ENCODE measurements at places on chromosomes 6 and 20. TPM values are rescaled to one million over a fixed set of nuclear protein-coding genes. Genes with fewer than 3 reads are reported as not detected.
A peak's percentile ranks its signal among the peaks of the same experiment; 100 is the strongest.

Gene NKAPL
- 0.22 TPM for total RNA-seq

Gene KCNK17
- total RNA-seq: not detected

Gene CGAS
- total RNA-seq: 49.3 TPM

Gene MPIG6B
- total RNA-seq: not detected

Gene KCNK16
- not detected for total RNA-seq

Gene SEMG1
- total RNA-seq: not detected

- H3K4me1 ChIP-seq: peaks cover 6% of the 10 kb centered on the region
- no peak overlapping the region for H3K27ac ChIP-seq
- H3K4me3 ChIP-seq: no peak overlapping the region
- DNase-seq: no peak
Observed at GRCh38 chr6:11217360-11218101, 14.9 kb downstream of the NEDD9 start.

GRCh38 chr6:110514818-110515217 is 38.4 kb upstream of the SLC22A16 start:
- no peak for DNase-seq
- H3K36me3 ChIP-seq: no peaks in the 10 kb centered on the region
- H3K27me3 ChIP-seq: no peaks in the 10 kb centered on the region

DNA sequence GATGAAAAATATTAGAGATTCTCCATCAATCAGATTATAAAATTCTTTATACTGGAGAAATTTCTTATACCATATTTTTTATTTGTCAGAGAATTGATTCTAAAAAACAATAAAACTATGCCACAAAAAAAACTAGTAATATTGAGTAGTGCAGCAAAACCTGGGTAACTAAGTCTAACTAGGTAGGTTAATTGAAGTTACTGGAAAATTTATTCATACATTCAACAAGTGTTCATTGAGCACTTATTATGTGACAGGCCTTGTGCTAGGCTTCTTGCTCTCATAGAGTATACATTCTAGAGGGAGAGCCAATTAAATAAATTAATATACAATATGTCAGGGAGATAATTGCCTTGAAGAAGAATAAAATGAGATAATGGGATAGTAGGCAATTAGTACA is 189.4 kb downstream of the EYA4 start:
- no peaks in the 10 kb centered on the region for H3K36me3 ChIP-seq
- H3K4me3 ChIP-seq: no peak overlapping the region
- DNase-seq: no peak
- no peaks in the 10 kb centered on the region for H3K4me1 ChIP-seq

- no peaks in the 10 kb centered on the region for H3K36me3 ChIP-seq
- no peak overlapping the region for H3K27ac ChIP-seq
- H3K27me3 ChIP-seq: no peaks in the 10 kb centered on the region
Observed at GRCh38 chr6:122008101-122008999, 391.1 kb upstream of the HSF2 start.

DNA sequence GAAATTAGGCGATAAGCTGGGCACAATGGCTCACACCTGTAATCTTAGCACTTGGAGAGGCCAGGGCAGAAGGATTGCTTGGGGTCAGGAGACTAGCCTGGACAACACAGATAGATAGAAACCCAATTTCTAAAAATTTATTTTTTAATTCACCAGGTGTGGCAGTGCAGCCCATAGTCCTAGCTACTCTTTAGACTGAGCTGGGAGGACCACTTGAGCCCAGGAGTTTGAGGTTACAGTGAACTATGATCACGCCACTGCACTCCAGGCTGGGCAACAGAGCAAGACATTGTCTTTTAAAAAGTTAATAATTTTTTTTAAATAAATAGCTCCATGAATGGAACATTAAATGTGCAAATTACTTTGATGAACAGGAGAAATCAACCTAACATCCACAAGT is 8.2 kb downstream of the ZNF318 start:
- H3K27ac ChIP-seq: no peak overlapping the region
- no peak for DNase-seq
- no peaks in the 10 kb centered on the region for H3K27me3 ChIP-seq
- peaks cover 5% of the 10 kb centered on the region for H3K4me1 ChIP-seq

GRCh38 chr6:109015176-109015575 is 79.5 kb downstream of the SESN1 start:
- H3K27ac ChIP-seq: no peak overlapping the region
- no peaks in the 10 kb centered on the region for H3K36me3 ChIP-seq
- no peaks in the 10 kb centered on the region for H3K27me3 ChIP-seq
- H3K4me1 ChIP-seq: peaks cover 48% of the 10 kb centered on the region

DNA sequence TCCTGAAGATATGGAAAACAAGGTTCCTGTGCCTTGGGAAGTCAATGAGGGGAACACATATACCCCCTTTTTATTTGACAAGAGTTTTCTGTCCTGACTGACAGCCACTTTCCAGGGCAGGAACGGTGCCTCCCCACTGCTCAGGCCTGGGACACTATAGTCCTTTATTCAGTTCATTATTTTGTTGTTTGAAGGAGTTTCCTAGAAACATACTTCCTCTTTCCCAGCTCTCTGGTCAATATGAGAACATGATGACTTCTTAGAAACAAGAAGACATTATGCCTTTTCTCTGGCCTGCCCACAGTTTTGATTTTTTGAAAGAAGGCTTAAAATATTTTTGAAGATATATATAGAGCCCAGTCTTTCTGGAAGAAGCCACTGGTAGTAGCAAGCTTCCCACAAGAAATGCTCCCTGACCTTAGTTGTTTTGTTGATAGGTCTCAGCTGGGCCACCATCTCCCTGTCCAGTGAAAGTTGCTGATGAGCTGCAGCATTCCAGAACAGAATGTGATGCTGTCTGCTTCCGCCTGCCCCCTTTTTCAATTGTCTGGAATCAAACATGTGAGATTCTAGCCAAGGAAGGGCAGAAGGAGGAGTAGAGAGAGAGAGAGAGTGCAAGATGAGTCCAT is 350.0 kb upstream of the PRND start:
- peaks cover 10% of the 10 kb centered on the region for H3K4me1 ChIP-seq
- DNase-seq: no peak
- H3K36me3 ChIP-seq: no peaks in the 10 kb centered on the region
- H3K27me3 ChIP-seq: no peaks in the 10 kb centered on the region
- H3K27ac ChIP-seq: no peak overlapping the region
- no peak overlapping the region for H3K4me3 ChIP-seq

- H3K4me3 ChIP-seq: no peak overlapping the region
- no peaks in the 10 kb centered on the region for H3K27me3 ChIP-seq
- DNase-seq: no peak
Observed at GRCh38 chr6:6595952-6596351, 7.4 kb downstream of the LY86 start.

- H3K4me1 ChIP-seq: no peaks in the 10 kb centered on the region
- no peaks in the 10 kb centered on the region for H3K27me3 ChIP-seq
- H3K27ac ChIP-seq: no peak overlapping the region
Observed at GRCh38 chr20:41650231-41650948, 32.2 kb upstream of the CHD6 start.

DNA sequence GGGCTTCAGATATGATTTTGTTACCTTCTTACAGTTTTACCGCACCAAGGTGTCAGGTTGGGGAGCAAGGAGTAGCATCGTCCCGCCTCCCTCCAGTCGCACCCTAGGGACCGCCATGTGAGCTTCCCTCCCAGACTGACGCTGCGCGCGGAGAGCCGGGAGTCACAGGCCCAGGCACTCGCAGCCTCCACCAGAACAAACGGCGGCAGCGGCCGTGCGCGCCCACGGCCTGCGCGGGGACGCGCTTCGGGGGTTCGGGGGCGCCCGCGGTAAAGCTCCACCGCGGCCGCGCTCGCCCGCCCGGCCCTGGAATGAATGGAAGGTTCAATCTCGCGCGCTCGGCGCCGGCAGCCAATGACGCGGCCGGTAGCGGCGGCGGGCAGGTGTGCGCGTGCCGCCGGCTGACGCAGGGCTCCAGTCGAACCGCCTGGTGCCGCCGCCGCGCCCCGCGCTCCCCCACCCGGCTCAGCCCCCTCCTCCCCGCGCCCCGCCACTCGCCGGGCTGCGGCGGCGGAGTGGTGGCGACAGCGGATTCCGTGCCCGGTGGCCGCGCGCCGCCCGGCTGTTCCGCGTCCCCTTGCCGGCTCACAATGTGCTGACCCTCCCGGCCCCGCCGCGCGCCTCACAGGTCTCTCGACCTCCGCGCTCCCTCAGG is 16.5 kb upstream of the LIN28B start:
- H3K27me3 ChIP-seq: peaks cover 5% of the 10 kb centered on the region
- DNase-seq: no peak
- no peak overlapping the region for H3K27ac ChIP-seq
- H3K4me1 ChIP-seq: peaks cover 6% of the 10 kb centered on the region
- H3K36me3 ChIP-seq: no peaks in the 10 kb centered on the region
- H3K4me3 ChIP-seq: no peak overlapping the region

DNA sequence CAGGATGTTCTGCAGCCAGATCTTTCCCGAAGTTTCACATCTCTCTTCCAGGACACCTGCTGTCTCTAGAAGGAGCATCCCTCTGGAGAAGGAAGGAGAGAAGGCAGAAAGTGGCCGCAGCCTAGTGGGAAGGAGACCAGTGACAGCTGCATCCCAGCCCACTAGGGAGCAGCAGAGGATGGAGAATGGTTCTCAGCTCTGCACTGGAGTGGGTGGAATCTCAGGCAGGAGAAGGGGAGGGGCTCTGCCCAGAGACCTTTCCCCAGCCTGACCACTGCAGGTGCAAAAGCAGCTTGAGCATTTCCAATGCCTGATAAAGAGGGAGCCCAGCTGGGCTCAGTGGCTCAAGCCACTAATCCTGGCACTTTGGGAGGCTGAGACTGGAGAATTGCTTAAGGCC is 32.3 kb downstream of the NCR2 start:
- DNase-seq: no peak
- no peaks in the 10 kb centered on the region for H3K4me1 ChIP-seq
- peaks cover 17% of the 10 kb centered on the region for H3K27me3 ChIP-seq
- no peak overlapping the region for H3K4me3 ChIP-seq
- no peaks in the 10 kb centered on the region for H3K36me3 ChIP-seq
- H3K27ac ChIP-seq: no peak overlapping the region

GRCh38 chr6:70150521-70150920 is 152.4 kb downstream of the COL9A1 start:
- H3K4me3 ChIP-seq: no peak overlapping the region
- no peak overlapping the region for H3K27ac ChIP-seq
- H3K27me3 ChIP-seq: no peaks in the 10 kb centered on the region
- H3K4me1 ChIP-seq: no peaks in the 10 kb centered on the region
- no peak for DNase-seq

DNA sequence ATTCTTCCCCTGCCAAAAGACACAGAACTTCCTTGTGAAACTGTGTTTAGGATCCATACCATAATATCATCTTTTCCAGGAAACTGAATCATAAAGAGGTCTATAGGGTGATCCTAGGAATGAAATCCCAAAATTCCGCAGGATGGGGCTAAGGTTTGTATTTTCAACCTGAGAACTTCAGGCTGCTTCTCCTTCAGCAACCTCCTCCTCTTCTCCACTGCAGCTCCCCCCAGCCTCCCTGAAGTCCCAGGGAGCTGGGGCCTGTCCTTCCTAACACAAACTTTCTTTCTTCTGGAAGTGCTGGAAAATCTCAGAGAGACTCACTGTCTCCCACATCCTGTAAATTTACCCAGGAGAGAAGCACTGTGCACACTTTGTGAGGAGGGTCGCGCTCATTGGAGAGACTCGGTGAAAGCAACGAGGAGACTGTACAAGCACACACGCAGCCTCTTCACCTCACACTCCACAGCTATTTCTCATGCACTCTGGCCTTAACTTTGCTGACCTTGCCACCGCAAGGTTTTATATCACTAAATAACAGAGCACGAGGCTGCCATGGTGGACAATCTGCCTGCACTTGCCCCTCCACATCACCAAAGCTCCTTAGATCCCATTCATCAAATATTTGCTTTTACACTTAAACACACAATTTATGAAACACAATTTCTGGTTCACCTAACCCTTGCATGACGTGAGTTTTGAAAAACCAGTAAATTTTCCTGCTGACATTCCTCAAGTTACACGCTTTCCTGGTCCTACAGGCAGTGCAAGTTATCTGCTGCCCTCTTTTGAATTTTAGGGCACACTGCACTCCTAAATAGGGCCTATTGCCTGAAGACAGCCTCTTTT is 14.3 kb downstream of the ID4 start:
- no peak for DNase-seq
- no peak overlapping the region for H3K4me3 ChIP-seq
- H3K4me1 ChIP-seq: no peaks in the 10 kb centered on the region

- no peak for DNase-seq
- no peaks in the 10 kb centered on the region for H3K4me1 ChIP-seq
- H3K27me3 ChIP-seq: no peaks in the 10 kb centered on the region
- no peak overlapping the region for H3K27ac ChIP-seq
- no peak overlapping the region for H3K4me3 ChIP-seq
Observed at GRCh38 chr6:168634541-168635328, 193.8 kb downstream of the SMOC2 start.

DNA sequence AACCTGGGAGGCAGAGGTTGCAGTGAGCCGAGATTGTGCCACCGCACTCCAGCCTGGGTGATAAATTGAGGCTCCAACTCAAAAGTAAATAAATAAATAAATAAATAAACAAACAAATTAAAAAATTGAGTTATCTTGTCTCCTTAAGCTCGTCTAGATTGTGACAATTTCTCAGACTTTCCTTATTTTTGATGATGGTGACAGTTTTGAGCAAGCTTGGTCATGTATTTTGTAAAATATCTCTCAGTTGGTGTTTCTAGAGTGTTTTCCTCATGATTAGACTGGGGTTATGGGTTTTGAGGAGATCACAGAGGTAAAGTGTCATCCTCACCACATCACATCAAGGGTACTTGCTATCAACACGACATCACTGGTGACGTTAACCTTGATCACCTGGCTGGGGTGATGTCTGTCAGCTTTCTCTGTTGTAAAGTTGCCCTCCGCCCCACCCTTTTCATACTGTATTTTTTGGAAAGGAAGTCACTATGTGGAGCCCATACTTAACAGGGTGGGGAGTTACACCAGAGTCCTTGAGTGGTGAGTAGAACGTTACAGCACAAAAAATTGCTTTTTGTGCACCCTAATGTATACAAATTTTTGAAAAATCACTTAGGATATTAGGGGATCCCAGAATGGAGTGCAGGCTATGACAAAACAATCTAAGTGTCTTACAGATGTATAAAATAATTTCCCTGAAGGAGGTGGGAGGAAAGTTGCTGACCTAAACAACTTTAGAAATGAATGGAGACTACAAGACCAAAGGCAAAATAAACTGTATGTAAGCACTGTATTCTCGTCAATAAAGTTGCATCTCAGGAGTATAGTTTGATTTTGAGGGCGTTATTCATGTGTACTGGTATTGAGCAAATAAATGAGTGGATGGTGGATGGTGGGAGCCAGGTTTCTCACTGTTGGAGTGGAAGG is 116.4 kb upstream of the SGK1 start:
- H3K4me3 ChIP-seq: no peak overlapping the region
- no peak overlapping the region for H3K27ac ChIP-seq
- H3K27me3 ChIP-seq: no peaks in the 10 kb centered on the region
- peak; percentile 45 for DNase-seq
- no peaks in the 10 kb centered on the region for H3K36me3 ChIP-seq
- H3K4me1 ChIP-seq: no peaks in the 10 kb centered on the region

GRCh38 chr6:128731249-128732165 is 151.4 kb upstream of the LAMA2 start:
- no peak overlapping the region for H3K27ac ChIP-seq
- DNase-seq: peak; percentile 5
- H3K4me3 ChIP-seq: no peak overlapping the region
- H3K27me3 ChIP-seq: no peaks in the 10 kb centered on the region
- H3K36me3 ChIP-seq: no peaks in the 10 kb centered on the region

- no peak for DNase-seq
- no peak overlapping the region for H3K4me3 ChIP-seq
- H3K27ac ChIP-seq: no peak overlapping the region
- H3K36me3 ChIP-seq: peaks cover 5% of the 10 kb centered on the region
- H3K4me1 ChIP-seq: peaks cover 26% of the 10 kb centered on the region
Observed at GRCh38 chr6:119323931-119324330, 25.6 kb downstream of the MAN1A1 start.
